ENCODE measurements at places on chromosomes 3 and 15.

GRCh38 chr3:146472611-146473010 lies 3.2 kb upstream of the PLSCR2 start:
- no peak for DNase-seq

DNA sequence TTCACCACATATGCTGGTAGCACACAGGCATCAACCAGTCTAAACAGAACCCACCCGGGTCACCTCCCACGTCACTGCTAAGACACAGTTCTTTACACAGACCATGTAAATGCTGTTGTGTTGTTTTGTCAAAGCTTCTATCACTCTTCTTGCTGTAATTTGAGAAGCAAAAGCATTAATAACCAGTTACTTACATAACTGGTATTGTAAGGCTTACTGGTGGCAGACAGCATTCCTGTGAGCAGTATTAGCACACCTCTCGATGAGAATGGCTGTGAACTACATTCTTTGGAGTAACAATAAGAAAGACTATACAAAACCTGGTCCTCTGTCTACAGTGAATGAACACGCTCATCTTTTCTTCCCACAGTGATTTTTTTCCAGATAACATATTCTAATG lies 479.2 kb downstream of the LPP start:
- DNase-seq: no peak

- DNase-seq: no peak
These were observed 14.0 kb upstream of the SSUH2 start for GRCh38 chr3:8658306-8659212.

DNA sequence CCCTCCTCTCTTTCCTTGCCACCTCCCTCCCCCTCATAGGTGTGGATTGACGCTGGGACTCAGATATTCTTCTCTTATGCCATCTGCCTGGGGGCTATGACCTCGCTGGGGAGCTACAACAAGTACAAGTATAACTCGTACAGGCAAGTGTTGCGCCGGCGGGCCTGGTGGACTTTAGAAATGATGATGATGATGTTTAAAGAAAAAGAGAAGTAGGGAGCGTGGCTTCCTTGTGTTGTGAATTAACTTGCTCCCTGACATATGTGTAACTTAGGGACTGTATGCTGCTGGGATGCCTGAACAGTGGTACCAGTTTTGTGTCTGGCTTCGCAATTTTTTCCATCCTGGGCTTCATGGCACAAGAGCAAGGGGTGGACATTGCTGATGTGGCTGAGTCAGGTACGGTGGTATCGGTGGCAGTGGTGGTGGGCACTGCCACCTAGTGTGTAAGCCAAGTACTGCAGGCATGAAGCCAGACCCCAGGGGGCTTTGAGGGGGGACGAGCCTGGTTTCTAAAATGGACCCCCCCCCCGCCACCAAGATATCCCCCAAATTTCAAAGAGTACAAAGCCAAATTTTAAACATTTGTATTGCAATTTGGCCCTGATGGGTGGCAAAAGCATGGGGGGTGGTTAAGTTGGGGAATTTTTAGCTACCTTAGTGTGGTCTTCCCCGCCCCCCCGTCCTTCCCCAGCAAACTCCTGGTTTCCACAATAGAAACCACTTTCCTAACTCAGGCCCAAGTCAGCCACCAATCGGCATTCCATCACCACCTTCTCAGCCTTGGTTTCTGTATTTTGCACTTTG lies 65.6 kb downstream of the SLC6A6 start:
- DNase-seq: peak; percentile 10

DNA sequence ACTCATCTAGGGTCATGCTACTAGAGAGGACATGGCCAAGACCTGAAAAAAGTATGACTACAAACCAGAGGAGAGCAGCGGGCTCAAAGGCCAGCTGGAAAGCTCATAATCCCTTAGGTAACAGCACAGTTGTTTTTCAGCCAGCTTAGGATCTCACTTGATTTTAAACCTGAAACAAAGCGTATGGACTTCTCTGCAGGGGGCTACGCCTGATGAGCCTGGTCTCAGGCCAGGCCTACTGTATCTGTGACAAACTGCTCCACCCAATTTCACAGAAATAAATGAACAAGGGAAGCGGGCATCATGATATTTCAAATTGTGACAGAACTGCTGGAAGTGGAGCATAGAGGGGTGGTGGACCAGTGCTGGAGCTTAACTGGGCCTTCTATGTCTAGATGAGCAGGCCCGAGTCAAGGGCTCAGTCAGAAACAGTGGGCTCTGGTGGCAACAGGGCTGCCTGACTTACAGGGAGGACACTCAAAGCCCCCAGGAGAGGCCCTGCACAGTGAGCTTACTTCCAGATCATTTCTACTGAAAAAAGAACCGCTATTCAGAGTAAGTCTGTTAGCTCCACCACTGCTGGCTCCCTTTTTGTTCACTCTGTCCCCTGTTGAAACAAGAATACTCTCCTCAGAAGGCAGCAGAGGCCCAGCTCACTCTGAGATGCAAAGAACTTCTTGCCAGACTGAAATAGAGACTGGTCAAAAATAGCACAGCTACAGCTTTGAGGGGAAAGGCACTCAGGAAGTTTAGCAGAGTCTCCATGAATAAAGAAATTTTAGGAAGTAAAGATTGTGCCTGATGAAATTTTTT lies 47.0 kb downstream of the LRIG1 start:
- DNase-seq: no peak

GRCh38 chr15:69830876-69831275 lies 266.8 kb downstream of the TLE3 start:
- no peak for DNase-seq

DNA sequence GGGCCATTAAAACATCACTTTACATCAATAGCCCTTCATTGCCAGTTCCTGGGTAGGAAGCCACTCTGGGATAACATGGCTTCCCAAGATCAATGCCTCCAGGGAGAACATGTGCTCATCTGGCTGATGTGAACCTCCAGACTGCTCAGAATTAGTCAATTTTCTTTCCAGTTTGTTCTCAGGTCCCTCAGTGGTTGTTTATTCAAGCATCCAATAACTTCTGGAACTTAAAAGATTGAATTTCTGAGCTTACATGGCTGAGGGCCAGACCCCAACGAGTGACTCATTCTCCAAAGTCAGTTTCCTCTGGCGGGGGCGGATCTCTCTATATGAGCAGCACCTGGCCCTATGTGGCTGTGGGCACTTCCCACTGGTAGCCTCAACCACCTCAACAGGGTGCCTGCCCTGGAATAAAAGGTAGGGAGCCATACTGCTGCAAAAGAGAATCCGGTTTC lies 34.0 kb downstream of the LYZL4 start:
- no peak for DNase-seq

DNA sequence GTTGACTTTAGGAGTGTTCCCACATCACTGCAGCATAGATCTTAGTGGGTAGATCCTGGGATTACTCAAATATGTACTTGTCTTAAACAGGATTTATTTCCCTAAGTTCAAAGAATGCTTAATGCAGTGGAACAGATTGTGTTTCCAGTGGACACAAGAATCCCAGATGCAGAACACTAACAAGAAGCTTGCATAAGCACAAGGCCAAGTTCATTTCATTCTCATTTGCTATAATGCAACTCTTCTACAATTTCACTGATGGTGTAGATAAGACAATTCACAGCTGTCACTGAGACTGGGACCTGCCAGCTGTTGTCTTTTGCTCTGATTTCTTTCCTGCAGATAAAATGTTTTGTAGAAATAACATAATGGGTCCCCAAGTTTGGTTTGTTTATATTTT lies 225.6 kb downstream of the NFKBIZ start:
- no peak for DNase-seq

DNA sequence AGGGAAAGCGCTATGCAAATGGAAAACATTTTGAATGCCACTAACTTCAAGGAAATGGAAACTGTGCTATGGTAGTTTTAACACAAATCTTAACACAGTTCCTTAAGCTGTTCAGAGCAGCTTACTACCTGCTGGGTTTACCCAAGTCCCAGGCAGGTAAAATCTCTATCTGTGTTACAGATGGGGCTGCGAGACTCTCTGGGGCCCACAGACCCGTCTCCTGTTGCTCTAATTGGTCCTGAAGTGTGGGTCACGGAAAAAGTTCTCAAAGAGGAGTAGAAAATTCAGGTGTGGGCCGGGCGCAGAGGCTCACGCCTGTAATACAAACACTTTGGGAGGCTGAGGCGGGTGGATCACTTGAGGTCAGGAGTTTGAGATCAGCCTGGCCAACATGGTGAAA lies 16.9 kb upstream of the ZFYVE19 start:
- DNase-seq: no peak

DNA sequence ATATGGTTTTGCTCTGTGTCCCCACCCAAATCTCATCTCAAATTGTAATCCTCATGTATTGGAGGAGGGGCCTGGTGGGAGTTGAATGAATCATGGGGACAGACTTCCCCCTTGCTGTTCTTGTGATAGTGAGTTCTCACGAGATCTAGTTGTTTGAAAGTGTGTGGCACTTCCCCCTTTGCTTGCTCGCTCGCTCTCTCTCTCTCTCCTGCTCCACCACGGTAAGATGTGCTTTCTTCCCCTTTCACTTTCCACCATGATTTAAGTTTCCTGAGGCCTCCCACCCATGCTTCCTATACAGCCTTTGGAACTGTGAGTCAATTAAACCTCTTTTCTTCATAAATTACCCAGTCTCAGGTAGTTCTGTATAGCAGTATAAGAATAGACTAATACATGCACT lies 60.7 kb downstream of the GSK3B start:
- no peak for DNase-seq

GRCh38 chr3:169524131-169524530 lies 139.4 kb downstream of the MECOM start:
- DNase-seq: no peak

GRCh38 chr3:28476194-28476593 lies 127.6 kb upstream of the AZI2 start:
- DNase-seq: no peak
